ENCODE measurements at places on chromosomes 6 and 20.

GRCh38 chr6:23635150-23635549 is 490.9 kb upstream of the NRSN1 start:
- DNase-seq, result no peak

DNA sequence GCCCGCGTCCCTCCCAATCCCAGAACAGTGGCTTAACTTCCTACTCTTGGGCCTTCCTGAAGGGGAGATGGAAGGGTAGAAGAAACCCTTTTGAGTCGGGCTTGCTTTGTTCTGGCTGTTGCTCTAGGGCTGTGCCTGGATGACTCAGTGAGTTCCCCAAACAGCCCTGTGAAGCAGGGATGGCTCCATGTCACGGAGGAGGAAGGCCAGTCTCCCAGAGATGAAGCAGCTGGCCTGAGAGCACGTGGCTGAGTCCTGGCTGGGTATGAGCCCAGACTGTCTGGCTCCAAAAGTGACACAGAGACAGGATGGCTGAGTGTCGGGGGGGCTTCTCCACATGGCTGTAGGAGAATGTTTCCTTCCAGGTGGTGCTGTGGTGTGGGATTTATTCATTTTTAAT is 4.6 kb downstream of the SYTL3 start:
- DNase-seq, result no peak

DNA sequence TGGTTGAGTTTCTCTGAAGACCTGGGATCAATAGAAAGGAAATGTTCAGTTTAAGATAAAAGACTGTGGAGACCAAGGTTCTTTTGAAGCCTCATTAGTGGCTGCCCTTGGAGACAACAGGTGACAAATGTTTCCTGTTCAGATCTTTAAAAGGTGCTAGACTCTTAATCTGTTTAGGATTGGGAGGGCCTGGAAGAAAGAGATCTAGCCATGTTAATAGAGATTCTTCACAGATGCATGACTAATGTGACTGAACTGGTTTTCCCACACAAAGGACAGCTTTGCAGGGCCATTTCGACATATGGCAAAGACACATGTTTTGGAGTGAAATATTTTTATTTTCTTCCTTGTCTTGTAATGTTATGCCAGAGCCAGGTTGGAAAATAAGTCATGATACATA is 82.2 kb downstream of the WDR27 start:
- DNase-seq, result no peak

DNA sequence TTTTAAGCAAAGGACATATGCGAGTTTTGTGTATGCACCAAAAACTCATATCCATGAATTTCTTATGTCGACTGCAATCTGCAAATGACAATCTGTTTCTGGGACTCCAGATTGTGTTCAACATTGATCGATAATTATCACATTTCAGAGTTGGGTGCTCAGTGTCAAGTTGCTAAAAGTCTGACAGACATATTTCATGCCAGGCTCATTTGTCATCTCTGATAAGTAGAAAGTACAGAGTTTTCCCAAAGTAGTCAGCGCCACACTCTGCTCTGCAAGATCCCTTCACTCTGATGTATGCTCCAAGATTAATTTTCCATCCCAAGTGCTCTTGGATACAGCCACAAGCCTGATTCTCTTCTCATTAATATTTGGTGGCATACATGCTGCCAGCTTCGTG is 331.1 kb downstream of the DOK5 start:
- DNase-seq, result no peak

DNA sequence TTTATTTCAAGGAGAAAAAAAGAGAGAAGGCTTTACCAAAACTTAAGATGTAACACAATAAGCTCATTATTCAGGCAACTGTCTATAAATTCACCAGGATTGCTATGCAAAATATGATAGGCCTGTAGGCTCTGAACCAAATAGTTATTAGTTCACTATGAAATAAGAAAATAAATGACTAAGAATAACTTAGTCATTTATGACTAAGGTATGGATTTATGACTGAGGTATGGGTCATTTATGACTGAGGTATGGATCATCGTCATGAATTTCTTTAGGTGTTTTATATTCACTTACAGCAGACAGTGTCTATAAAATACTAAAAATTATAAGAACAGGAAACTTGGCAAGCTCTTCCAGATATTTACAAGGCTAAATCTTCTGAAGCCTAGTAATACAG is 52.1 kb upstream of the SNX9 start:
- no peak for DNase-seq

- no peak for DNase-seq
Measured at GRCh38 chr20:62622877-62623487, 19.3 kb upstream of the SLCO4A1 start.

DNA sequence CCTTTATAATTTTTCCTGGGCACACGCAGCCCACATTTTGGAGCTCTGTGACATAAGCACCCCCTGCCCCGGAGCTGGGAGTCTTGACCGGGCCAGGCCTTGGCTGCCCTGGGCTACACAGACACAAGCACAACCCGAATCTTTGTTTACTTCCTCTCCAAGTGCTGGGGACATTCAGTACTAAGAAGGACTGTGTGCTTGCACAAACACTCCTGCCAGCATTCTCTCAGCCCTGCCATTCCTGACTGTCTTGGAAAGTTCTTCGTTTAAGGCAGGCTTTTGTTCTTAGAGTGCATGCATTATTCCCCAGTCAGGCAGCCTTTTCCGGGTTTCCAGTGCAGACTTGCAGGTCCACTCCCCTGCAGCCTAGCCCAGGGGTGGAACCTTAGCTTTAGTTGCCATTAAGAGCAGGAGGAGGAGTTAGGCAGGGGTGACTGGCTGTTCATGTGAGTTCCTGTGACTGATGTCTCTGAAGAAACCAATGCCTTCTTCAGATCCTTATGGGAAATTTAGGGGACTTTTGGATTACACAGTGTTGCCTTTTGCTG is 28.6 kb downstream of the FOXO3 start:
- DNase-seq, result no peak

DNA sequence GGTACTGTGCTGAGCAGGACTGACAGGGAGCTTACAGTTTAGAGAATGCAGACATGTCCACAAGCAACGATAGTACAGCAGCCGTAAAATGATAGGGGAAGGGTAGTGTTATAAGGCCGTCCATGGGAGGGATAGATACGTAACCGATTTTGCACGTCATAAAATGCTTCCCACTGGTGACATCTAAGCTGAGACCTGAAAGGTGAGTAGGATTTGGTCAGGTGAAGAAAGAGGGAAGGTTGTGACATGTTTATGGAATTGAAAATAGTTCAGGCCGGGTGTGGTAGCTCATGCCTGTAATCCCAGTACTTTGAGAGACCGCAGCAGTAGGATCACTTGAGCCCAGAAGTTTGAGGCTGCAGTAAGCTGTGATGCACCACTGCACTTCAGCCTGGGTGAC is 25.6 kb downstream of the SNX9 start:
- no peak for DNase-seq

GRCh38 chr6:90154755-90155470 is 141.7 kb downstream of the BACH2 start:
- DNase-seq, result no peak

- DNase-seq, result no peak
Measured at GRCh38 chr6:53498649-53499048, 46.3 kb downstream of the GCLC start.

DNA sequence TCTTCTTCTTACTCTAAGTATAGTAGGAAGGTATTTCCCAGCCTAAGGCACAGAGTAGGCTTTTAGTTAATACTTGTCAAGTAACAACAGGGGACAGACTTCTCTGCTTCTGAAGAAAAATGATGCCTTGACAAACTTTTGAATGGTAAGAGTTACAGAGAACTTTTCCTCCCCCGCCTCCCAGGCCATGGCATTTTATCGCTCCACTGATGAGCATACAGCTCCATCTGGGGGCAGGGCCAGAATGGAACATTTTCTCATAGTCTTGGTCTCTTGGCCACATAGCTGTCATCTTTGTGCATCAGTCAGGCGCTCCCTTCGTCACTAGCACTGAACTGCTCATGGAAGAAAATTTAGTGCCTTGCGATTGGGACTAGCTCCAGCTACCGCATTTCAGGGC is 1066.8 kb upstream of the CITED2 start:
- no peak for DNase-seq

DNA sequence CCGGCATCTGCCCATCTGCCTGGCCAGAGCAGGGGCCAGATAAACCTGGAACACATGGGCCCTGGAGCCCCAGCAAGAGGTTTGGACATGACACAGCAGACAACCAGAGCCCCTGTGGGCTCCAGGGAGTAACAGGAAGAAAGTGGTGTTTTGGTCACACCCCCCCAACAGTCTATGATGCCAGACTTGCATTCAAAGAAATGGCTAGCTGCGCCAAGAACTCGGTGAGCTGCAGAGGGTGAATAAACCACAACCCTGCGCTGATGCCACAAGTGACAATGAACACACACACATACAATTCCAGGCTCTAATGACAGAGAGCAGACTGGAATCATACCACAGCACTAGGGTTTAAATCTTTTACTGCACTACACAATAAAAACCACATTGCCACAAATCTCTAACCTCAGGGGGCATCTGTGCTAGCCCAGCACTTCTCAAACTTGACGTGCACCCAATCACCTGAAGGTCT is 34.0 kb downstream of the TRERF1 start:
- no peak for DNase-seq

DNA sequence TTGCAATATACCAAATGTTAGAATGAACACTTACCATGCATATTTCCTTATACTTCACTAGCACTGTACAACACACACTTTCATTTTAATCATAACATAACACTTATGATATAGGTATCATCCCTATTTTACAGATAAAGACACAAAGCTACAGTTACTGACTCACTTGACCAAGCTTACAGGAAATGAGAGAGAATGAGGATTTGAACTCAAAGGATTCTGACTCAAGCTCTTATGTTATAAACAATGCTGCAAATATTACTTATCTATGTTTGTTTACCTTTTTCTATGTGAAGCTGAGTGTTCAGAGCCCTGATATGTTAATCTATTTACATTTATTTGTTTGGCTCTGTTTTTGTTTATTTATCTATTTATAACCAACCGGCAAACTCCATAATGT is 245.4 kb downstream of the PTPRK start:
- no peak for DNase-seq

DNA sequence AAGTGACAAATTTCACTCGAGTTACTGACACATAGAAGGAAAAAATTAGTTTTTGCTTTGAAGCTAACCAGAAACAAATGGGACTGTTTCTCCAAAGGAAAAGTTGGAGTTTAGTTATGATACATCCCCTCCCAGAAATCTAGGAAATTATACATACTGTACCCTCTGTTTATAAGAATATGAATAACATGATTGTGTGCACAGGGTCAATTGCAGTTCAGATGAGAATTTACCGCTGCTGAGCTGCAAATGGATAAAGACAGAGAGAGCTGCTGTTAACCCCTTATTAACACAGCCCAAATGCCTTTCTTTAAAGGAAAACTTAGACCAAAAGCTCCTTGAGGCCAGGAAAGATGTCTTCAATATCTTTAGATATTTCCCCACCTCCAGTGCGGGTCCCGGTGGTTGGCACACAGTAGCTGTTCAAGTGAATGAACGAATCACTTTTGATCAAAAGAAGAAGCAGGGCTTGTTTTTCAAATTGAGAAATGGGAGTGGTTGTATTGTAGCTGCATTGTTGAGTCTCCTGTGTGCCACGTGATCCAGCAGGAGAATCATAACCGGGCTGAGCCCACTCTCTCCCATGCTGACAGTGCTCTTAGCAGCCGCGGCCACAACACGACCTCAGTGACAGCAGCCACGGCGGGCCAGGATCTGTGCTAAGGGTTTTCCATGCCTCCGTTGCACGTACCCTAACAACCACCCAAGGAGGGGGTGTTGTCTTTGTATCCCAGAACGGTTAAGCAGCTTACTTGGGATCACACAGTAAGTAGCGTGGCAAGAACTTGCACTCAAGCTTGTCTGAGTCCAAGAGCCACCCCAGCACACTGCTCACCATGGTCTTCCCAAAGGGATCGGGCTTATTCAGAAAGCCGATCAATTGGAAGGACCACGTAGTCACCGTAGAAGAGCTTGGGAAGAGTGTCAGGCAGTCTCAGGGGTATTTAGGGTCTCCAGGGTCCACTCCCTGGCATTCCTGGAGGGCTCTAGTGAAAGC is 53.5 kb upstream of the BMP6 start:
- DNase-seq, result no peak

DNA sequence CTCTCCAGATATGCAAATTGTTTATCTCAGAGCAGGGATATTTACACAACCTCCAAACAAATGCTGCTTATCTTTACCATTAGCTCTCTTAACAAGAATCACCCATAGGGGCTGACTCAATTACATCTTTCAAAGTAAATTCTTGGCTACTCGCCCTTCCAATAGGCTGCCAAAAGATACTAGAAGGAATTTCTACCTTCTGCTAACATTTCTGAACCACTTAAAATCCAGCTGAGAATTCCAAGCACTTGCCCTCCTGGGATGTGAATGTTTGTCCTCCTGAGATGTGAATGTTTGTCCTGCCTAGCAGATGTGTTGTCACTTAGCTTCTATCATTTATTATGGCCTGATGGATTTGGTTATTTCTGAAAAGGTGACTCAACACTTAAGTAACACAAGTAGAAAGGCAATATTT is 388.0 kb downstream of the GJA1 start:
- DNase-seq, result no peak

- DNase-seq, result no peak
Measured at GRCh38 chr20:35296101-35296554, 3.9 kb upstream of the FAM83C start.

- no peak for DNase-seq
Measured at GRCh38 chr6:144757299-144757698, 472.2 kb downstream of the UTRN start.

DNA sequence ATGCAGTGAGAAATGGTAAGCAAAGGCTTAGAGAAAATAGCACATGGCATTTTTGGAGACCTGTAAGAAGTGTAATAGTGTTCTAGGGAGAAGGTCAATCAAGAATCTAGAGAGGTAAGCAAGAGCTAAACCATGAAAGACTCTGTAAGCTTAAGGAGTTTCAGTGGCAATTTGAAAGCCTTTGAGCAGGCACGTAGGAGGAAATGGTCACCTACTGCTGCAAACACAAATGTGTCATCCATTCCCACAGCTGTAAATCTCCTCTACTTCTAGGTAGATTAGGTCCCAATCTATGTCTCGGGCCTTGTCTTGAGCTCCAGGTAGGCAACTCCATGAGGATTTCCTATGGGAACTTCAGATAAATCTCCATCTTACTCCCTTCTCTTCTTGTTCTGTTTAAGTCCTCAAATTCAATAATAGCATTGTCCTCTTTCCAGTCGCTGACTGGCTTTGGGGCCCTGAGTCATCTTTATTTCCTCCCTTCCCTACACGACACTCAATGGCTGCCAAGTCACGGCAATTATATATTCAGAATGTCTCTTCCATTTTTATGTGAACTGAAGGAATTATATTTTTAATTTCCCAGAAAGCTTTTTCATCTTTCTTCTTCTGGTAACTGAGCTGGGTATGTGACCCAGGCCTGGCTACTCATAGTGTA is 24.2 kb upstream of the PAQR8 start:
- no peak for DNase-seq

- DNase-seq, result no peak
Measured at GRCh38 chr20:309306-309840, 12.0 kb downstream of the ZCCHC3 start.

Data from cortex of kidney (tissue), 1 donor.